ENCODE measurements at places on chromosomes 12 and 14.

DNA sequence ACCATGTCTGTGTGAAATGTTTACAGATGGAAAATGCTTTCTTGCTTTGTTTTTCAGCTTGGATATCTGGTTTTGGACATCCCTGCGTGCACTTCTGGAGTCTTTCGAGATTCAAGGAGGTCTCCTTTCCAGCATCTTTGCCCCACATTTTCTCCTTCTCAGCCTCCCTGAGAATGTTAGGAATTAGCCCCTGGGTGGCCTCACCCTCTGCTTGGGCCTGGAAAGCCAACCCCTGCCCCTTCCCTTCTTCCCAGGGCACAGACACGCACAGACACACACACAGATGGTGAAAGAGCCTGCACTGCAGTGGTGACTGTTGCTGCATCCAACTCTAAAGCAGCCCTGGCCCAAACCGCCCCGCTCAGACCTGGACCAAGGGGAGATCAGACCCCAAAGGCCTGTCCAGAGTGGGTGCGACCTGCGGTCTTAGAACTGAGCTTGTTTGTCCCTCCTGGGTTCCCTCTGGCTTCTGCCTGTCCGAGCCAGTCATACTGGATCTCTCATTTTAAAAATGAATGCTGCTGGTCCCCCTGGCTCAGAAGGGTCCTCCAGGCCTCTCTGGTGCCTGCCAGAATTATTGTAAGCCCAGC lies 8.7 kb upstream of the NCOR2 start:
- no peak for DNase-seq

DNA sequence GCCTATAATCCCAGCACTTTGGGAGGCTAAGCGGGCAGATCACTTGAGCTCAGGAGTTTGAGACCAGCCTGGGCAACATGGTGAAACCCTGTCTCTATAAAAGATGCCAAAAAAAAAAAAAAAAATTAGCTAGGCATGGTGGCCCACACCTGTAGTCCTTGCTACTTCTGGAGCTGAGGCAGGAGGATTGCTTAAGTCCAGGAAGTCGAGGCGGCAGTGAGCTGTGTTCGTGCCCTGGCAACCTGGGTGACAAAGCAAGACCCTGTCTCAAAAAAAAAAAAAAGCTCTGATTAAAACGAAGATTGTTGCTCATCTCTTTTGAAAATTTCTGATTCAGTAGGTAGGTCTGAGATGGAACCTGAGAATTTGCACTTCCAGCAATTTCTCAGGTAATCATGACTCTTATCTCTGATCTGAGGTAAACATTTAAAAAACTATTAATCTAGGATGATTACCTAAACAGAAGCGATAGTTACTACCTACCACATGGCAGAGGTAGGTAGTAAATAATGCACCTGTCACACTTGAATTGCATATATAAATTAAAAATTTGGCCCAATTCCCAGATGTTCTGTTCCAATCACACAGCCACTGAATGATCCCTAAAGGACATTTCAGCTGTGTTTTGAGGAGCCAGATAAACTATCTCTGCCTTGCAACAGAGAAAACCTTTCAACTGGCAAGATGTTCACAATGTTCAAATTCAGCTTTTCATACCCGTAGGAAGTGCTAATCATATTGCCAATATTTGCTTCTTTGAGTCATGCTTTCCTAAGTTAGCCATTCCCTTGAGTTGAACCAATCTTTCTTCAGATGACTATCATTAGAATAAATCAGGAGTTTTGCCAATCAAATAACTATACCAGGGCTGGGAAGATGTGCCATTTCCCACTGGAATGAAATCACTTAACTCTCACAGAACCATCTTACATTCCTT lies 4.2 kb upstream of the TEP1 start:
- DNase-seq: no peak

GRCh38 chr12:112097641-112098040 lies 10.9 kb downstream of the NAA25 start:
- DNase-seq: no peak

DNA sequence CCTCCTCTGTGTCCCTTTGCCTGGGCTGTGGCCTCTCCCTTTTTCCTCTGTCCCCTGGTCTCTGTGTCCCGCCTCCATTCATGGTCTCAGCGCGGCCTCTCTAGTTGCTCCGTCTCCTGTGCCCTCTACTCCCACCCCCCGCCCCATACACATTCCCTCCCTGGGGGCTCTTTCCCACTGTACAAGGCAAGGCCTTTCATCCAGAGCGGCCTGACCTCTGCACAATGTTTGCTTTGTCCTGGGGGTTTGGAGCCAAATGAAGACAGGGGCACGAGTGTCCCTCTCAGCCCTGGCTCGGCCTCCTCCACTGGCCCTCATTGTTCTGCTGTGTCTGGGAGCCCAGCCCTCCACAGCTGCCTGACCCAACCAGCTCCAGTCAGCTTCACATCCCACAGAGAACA lies 678.6 kb downstream of the BCL11B start:
- DNase-seq: no peak

- no peak for DNase-seq
These were observed 73.8 kb downstream of the RASSF8 start for GRCh38 chr12:26032290-26032689.
